ENCODE measurements at places on chromosomes 1 and 21.
A peak's percentile ranks its signal among the peaks of the same experiment; 100 is the strongest.

- DNase-seq = no peak
Measured at GRCh38 chr1:84936116-84936810, 43.3 kb upstream of the LPAR3 start.

DNA sequence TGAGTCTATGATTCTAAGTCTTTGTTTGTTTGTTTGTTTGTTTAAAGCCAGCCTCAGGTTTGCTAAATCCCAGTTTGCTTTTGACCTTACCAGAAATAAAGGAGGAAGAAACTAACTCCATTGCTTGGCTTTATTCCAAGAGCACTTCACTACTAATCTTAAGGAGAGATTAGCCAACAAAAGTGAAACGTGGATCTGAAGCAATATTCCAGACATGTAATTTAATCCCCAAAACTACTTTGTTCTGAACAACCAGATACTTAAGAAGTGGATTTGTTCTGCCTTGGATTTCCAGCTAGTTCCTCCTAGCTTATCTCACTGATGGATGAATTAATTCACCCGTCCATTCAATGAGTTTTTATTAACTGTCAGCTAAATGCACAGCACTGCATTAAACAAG is 15.9 kb upstream of the CEP350 start:
- no peak for DNase-seq

DNA sequence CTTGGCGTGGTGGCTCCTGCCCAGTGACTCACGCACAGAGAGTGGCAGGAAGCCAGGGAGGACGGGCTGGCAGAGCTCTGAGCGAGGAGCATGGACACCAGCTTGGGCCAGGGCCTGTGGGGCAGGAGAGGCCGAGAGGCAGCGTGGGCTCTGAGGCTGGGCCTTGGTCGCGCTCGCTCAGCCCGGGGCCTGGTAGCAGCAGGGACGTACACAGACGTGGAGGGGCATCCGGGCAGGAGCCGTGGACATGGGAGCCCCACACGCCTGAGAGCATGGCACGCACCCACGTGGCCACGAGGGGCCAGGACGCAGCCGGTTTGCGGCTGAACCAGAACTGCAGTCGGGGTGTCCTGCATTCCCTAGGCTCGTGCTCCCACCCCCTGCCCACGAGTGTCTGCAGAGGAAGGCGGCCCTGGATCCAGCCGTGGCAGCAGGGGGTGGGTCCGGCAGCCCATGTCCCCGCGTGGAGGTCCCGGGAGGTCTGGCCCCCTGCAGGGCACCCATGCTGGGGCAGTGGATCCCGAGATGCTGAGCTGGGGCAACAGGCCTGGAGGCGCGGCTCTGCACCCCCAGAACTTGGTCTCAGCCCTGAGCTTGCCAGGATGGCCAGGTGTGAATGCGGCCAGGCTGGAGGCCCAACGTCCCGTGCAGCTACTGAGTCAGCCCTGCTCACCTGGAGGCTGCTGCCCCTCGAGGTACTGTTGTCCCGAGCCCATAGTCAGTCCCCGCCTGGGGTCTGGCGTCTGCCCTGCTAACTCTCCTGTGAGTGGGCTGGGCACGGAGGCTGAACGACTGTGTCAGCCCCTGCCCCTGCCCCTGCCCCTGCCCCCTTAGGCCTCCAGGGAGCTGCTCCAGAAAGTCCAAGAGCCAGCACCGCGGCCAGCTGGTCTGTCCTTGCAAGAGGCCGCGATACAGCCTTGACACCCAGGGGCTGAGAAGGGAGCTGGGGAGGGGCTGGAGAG is 61.6 kb downstream of the SLX9 start:
- no peak for DNase-seq

GRCh38 chr1:204417074-204417997 is 5.7 kb upstream of the PPP1R15B start:
- peak; percentile 47 for DNase-seq

DNA sequence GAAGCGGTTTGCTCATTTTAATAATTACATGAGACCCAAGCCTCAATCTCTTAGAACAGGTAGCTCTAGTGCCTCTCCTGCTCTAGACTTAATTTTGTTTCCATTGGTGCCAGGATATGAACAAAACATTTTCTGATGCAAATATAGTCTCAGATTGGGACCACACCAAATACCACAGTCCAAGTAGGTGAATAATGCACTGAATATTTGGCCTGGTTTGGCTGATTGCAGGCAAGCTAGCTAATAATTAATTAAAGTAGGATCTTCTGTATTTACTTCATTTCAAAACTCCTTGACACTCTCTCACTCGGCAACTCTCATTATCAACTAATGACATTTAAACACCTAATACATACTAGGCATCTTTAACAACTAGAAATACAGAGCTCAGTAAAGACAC is 219.6 kb downstream of the LTN1 start:
- DNase-seq = no peak

DNA sequence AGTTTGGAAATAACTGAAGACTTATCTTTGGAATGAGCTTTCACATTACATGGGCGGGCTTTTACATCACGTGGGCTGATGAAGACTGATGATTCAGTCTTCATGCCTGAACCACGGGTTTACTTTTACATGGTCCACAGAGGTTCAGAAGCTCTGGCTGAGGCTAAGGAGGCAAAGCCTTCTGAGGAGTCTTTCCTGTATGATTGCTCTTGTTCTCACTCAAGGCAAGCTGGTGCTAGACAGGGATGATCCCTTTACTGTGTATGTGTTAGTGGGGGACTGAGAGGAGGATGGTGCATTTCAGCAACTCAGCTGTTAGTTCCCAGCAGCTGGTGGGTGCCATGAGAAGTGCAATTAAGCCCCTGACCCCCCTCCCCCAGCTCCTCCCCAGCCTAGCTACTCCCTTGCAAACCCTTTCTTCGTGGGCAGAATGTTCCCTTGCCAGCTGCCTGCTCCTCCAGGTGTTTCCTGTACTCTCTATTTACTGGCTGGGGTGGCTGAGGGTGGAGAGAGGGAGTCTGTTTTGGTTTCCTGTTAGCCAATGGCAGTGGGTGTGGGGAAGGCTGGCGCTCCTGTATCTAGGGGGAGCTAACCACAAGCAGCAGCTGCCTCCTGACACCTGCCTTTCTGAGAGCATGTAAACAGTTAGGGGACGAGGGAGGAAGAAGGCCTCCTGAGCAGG is 15.4 kb downstream of the BTG2 start:
- no peak for DNase-seq

All from SK-N-MC (cell line).